Heart left ventricle (tissue), 16 donors: ENCODE measurements at places on chromosomes 2 and 18.

DNA sequence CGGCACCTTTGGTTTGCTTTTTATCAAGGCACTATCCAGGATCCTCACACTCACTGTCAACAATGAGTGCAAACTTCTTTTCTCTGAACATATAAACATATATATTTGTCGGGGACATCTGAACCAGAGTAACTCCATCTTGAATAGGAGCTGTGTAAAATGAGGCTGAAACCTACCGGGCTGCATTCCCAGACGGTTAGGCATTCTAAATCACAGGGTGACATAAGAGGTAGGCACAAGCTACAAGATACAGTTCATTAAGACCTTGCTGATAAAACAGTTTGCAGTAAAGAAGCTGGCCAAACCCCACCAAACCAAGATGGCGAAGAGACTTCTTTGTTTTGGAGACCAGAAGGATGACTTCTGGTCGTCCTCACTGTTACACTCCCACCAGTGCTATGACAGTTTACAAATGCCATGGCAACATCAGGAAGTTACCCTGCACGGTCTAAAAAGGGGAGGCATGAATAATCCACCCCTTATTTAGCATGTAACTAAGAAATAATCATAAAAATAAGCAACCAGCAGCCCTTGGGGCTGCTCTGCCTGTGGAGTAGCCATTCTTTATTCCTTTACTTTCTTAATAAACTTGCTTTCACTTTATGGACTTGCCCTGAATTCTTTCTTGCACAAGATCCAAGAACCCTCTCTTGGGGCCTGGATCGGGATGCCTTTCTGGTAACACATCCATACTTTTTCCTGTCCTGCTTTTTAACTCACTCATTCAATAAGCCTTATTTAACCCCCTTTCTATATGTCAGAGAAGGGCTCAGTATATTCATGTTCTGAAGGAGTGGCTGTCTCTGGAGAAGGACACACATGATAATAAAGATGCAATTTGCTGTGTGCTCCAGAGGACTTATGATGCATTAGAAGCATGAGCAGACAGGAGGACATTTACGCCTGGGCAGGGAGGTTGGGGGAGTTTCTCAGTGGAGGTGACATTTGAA is 65.4 kb downstream of the TACR1 start:
- no peak for DNase-seq
- H3K4me1 ChIP-seq: no peaks in the 10 kb centered on the region
- no peaks in the 10 kb centered on the region for H3K27me3 ChIP-seq
- H3K4me3 ChIP-seq: no peak overlapping the region
- no peaks in the 10 kb centered on the region for H3K36me3 ChIP-seq

- H3K36me3 ChIP-seq: no peaks in the 10 kb centered on the region
- H3K4me1 ChIP-seq: peaks cover 43% of the 10 kb centered on the region
- H3K4me3 ChIP-seq: peak overlapping the region; percentile 77
- peak; percentile 78 for DNase-seq
- no peaks in the 10 kb centered on the region for H3K27me3 ChIP-seq
- peak overlapping the region; percentile 99 for H3K27ac ChIP-seq
Observed at GRCh38 chr2:126657148-126657635, 1.2 kb downstream of the GYPC start.

DNA sequence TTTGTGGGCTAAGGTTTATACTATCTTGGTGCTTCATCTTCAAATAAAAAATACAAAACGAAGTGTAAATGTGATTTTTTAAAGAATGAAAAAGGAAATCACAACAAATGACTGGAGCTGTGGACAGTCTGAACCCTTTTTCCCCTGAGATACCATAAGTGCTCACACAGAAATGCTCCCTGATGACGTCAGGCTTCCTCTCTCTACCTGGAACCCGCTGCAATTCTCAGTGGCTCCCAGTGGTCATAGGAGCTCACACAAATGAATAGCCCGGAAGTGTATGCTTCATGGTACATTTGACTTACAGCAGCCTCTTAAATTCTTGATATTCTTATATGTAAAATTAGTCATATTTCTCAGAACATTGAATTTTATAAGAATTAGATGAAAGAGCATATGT is 249.7 kb upstream of the GYPC start:
- H3K27ac ChIP-seq: no peak overlapping the region
- no peak for DNase-seq
- H3K27me3 ChIP-seq: no peaks in the 10 kb centered on the region
- H3K36me3 ChIP-seq: no peaks in the 10 kb centered on the region
- no peak overlapping the region for H3K4me3 ChIP-seq
- H3K4me1 ChIP-seq: no peaks in the 10 kb centered on the region

GRCh38 chr2:42977270-42978174 is 185.1 kb upstream of the HAAO start:
- H3K4me3 ChIP-seq: no peak overlapping the region
- no peak overlapping the region for H3K27ac ChIP-seq
- no peak for DNase-seq
- no peaks in the 10 kb centered on the region for H3K36me3 ChIP-seq
- H3K4me1 ChIP-seq: peaks cover 20% of the 10 kb centered on the region
